ENCODE measurements at places on chromosomes 12 and 14.

DNA sequence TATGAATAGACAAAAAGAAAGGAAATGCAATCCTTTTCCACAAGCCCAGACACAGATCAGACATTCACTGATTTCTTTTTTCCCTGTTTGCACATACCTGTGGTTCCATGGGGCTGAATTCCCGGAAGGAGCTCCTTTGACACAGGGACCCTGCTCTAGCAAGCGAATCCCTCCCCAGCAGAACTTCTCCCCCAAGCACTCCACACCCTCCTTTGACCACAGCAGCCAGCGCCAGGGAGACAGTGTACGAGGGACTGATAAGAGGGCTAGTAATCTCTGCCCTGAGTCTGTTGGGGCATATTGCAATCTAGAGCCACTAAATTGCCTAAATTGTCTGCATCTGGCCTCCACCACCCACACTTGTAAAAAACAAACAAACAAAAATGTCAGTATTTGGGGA is 83.4 kb upstream of the NTF3 start:
- DNase-seq: no peak

DNA sequence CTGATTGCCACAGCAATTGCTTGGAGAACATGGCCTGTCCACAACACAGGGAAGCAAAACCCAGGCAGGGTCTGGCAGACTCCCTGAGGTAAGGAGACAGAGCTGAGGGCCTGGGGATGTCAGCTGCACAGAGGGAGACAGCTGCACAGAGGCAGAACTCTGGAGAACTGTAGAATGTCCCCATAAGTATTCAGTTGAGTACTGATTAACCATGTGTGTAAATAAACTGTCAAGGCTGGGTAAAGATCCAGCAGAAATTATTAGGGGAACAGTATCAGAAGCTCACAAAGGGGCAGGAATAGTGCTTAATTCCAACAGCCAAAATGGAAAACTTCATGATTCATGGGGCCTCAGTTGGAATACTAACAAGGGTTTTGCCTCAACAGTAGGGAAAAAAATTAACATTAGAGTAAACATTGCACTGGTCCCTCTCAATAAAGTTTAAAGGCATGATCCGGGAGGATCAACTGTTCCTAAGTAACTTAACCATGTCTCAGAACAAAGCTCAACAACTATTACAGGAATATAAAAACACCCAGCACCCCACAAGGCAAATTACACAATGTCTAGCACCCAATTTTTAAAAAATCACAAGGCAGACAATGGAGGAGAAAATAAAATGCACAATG is 201.3 kb upstream of the RASSF8 start:
- no peak for DNase-seq

DNA sequence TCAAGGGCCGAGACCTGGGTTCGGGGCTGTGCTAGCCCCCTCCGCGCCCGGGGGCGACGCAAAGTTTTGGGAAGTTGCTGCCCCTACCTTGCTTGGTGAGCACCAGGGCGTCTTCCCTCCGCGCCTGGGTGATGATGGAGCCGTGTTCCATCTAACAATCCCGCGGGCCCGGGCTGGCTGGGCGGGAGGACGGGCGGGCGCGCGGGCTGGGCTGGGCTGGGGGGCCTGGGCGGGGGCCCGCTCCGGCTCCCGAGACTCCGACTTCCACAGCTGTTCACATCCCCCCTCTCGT is 298 bp downstream of the CTDSP2 start:
- DNase-seq: peak; percentile 50

GRCh38 chr14:77542421-77543239 is 44.0 kb upstream of the ISM2 start:
- DNase-seq: no peak

DNA sequence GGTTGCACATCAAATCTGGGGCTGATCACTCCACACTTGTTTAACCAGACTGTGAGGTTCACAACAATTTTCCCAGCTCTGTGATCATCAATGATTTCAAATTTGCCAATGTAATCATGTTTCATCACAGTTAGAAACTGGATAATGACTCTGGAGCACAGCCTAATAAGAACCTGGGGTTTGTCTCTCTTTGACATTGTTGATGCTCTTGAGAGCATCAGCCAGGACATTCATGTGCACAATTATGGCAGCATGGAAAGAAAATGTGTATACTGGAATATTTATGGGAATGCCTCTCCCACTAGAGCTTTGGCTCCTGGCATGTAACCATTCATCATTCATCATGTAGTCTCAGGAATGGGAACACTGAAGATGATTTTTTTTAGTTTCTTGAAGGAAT is 47.0 kb downstream of the SIX1 start:
- no peak for DNase-seq

DNA sequence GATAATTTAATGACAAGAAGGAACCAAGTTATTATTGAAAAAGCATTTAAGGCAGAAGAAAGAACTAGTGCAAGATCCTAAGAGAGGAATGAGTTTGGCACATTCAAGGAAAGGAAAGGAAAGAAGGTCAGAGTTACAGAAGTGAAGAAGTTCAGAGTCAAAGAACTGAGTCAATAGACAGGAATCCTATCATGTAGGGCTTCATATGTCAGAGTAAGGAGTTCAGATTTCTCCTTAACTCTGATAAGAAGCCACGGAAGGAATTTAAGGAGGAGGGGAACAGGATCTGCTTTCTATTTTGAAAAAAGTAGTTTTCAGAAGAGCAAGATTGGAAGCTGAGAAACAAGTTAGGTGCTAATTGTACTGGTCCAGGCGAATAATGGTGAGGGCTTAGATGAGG is 223.1 kb upstream of the FOXN3 start:
- no peak for DNase-seq

- DNase-seq: no peak
Observed at GRCh38 chr14:100544506-100545141, 42.6 kb downstream of the BEGAIN start.

DNA sequence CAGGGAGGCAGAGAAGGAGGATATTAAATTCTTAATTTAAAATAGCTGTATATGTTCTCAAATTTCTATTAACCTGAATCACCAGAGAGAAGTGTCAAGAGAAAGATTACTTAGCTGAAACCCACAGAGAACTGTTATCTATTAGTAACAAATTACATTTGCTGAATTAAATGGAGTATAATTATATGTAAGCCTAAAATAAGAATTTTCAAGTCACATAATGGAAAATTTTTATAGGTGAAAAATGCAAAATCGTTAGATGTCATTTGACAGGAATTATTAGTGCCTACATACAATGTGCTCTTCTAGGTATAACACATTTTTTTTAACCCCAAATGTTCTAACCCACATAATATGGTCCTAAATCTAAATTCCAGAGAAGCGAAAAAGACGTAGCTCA is 4.1 kb upstream of the ATP2B1 start:
- DNase-seq: no peak

DNA sequence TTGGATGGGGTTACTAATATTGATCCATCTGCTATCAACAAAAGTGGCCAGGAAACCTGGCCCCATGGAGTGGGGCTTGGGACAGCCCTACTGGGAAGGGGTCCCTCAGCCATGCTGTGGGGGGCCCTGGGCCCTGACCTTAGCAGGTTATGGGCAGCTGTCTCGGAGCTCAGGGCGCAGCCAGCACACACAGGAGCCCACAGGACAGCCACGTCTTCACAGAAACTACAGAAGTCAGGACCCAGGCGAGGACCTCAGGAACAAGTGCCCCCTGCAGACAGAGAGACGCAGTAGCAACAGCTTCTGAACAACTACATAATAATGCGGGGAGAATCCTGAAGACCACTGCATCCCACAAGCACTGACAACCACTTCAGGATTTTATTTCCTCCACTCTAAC is 11.9 kb upstream of the FKBP11 start:
- no peak for DNase-seq

DNA sequence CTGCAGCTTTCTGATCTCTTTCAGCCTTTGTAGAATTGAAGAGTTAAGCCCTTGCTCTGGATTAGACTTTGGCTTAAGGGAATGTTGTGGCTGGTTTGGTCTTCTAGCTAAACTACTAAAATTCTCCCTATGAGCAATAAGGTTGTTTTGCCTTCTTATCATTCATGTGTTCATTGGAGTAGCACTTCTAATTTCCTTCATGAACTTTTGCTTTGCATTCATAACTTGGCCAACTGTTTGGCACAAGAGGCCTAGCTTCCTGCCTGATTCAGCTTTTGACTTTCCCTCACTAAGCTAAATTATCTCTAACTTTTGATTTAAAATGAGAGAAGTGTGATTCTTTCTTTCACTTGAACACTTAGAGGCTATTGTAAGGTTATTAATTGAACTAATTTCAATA is 384.3 kb downstream of the RAD51B start:
- no peak for DNase-seq
